ENCODE measurements at places on chromosomes 5 and 9.

GRCh38 chr5:101969742-101970141, 326.3 kb downstream of the SLCO4C1 start:
- DNase-seq: no peak

GRCh38 chr9:121222524-121223171, 21.0 kb upstream of the RAB14 start:
- peak; percentile 60 for DNase-seq

GRCh38 chr9:126225611-126226609, 100.7 kb upstream of the MVB12B start:
- no peak for DNase-seq

DNA sequence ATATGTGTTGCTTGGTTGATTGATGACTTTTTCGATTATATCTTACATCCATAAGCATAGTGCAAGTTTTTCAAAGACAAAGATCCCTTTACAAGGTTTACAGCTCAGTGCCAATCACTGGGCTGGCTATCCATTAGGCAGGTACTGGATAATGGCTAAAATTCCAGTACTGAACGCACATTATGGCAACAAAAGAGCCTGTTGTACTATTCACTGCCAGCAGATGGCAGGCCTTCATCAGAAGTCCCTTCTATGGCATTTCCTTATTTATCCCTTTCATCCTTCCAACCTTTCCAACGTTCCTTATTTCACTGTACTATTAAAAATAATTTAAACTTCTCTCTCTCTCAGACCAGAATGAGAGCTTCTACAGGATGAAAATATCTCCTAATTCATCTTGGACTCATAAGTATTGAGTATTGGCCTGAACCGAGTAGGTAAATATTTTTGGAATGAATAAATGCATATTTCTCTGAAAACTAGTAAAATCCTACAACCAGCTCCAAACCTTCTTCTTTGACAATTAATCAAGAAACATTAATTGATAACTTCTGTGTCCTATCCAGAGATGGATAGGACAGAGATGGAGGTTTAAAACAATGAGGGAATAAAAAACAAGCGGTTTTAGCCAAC, 6.7 kb upstream of the WNT8A start:
- peak; percentile 43 for DNase-seq
